ENCODE measurements at places on chromosomes 7 and 10. TPM values are rescaled to one million over a fixed set of nuclear protein-coding genes. Genes with fewer than 3 reads are reported as not detected.

DNA sequence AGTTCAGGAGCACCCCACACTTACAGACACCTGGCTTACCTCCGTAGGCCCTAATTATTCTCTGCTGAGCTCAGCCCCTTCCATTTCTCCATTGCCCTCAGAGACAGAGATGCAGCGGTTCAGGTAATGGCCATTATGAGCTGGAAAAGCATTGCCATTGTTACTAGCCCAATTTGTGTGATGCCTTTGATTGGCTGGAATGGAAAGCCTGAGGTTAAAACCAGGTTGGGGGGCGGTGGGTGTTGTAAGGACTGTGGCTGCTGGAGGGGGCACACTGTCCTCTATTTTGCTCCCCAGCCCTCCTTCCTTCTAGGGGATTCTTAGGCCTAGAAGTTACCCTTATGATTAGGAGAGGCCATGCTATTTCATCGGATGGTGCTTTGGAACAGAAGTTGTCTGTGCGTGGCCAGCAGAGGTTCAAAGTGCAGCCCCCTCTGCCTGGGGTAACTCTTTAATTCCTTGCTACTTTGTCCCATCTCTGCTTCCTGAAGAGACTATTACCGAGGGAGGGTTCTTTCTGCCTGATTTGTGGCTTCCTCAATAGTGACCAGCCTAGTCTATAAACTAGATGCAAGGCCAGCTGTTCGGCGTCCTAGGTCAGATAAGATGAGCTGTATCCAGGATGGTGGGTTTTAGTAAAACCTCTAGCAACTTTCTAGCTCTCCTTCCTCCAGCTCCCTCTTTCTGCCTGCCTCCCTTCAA lies 14.2 kb upstream of the ACSL5 start:
- no peak for DNase-seq

The SLC26A3 gene
- not detected for total RNA-seq

DNA sequence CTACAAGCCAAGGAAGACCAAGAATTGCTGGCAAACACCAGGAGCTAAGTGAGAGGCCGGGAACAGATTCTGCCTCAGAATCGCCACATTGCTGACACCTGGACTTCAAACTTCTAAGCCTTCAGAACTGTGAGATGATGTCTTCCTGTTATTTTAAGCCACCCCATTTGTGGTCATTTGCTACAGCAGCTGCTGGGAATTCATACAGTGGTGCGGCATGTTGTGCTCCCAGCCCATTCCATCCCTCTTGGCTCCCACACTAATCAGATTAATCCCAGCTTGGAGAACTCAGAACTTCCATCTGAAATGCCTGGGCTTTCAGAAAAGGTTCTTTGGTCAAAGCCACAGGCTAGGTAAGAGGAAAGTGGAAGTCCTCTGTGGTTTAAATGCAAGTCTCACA lies 24.9 kb downstream of the TCAF1 start:
- no peak for DNase-seq

The GATA3 gene
- total RNA-seq, result 0.83 TPM

- DNase-seq, result no peak
Observed at GRCh38 chr10:121081306-121081705, 230.1 kb downstream of the WDR11 start.

The PRSS1 gene
- total RNA-seq, result not detected

DNA sequence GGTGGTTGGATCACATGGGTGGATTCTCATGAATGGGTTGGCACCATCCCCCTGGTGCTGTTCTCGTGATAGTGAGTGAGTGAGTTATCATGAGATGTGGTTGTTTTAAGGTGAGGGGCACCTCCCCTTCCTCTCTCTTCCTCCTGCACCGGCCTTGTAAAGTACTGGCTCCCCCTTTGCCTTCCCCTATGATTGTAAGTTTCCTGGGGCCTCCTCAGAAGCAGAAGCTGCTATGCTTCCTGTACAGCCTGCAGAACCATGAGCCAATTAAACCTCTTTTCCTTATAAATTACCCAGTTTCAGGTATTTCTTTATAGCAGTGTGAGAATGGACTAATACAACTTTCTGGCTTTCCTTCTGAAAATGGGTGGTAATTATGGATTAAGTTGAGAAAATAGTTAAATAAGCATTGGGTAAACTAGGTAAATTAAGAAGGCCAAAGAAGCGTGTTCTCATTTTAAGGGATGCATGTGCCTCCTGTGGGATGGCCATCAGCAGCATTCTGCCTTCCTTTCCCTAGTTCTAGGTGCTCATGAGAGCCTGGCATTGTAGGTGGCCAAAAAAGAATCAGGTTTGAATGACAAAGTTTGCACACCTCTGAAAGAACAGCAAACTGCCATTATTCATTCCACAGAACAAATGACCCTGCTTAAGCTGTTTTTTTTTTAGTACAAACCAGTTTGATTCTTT lies 241.4 kb upstream of the CCDC6 start:
- no peak for DNase-seq

DNA sequence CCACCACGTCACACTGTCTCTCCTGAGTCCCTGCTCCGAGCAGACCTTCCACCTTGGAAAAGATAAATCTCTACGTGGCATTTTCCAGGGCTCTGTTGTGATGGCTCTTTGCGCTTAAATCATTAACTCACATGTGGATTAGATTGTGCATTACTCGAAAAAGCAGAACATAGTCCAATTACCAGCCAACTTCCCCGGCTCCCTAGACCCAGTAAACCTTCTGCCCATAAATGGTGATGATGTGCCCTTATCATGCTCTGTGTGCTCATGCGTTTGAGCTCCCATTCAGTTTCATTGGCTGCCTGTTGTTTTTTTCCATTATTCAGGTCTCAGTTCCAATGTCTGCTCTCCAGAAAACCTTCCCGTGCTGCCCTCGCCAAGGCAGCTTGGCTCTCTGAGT lies 471.2 kb downstream of the GLRX3 start:
- no peak for DNase-seq

The CYP2C19 gene
- 0.11 TPM for total RNA-seq

GRCh38 chr10:60717852-60718251 lies 60.4 kb upstream of the CDK1 start:
- DNase-seq, result no peak

- DNase-seq, result no peak
Observed at GRCh38 chr7:134444961-134445315, 14.0 kb downstream of the AKR1B1 start.

DNA sequence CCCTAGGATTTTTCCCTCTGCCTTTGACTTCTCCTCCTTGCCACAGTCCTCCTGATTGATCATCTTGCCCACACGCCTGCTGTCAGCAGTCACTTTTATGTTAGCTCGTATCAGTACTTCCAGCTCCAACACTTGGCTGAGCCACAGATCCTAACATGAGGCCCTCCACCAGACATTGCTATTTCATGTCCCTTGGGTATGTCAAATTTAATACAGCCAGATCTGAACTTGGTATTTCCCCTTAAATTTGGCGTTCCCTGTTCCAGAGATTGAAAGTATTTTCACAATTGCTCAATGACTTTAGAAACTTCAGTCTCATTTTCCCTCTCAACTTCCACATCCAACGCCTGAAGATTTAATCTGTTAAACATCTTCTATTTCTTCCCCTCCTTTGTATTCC lies 140.4 kb downstream of the RNLS start:
- DNase-seq, result no peak

- DNase-seq, result no peak
Observed at GRCh38 chr7:94344826-94345225, 49.9 kb upstream of the COL1A2 start.

DNA sequence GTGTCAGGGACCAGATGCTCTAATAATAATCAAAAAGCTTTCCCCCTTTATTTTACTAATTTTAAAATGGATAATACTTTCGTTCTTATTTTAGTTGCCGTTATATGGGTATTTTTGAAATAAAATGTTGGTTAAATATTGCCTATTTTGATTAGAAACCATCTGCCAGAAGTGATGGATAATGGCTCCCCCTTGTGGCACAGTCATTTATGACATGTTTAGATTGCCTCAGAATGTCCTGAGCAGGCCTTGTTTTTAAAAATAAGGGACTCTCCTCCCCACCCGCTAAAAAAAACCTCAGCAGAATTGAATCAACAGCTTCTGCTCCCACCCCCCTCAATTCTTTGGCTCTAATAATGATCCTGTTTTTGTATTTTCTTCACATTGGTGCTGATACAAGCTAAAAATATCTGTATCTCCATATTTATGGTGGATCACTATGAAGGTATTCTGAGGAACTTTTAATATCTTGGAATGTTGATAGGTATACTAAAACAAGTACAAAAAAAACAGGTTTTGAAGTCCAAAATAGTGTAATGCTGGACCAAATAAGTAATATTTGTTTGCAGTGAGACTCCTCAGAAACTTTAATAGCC lies 38.8 kb downstream of the TMEM60 start:
- no peak for DNase-seq

The FKBP6 gene
- not detected for total RNA-seq

The SEMA3D gene
- total RNA-seq, result 1.1 TPM

The CACNA2D1 gene
- 38.5 TPM for total RNA-seq

- DNase-seq, result peak; percentile 71
Observed at GRCh38 chr10:103433858-103434257, 18.3 kb downstream of the CALHM2 start.

GRCh38 chr10:84469470-84469869 lies 141.1 kb downstream of the CCSER2 start:
- DNase-seq, result no peak

The VSTM4 gene
- 22.4 TPM for total RNA-seq

DNA sequence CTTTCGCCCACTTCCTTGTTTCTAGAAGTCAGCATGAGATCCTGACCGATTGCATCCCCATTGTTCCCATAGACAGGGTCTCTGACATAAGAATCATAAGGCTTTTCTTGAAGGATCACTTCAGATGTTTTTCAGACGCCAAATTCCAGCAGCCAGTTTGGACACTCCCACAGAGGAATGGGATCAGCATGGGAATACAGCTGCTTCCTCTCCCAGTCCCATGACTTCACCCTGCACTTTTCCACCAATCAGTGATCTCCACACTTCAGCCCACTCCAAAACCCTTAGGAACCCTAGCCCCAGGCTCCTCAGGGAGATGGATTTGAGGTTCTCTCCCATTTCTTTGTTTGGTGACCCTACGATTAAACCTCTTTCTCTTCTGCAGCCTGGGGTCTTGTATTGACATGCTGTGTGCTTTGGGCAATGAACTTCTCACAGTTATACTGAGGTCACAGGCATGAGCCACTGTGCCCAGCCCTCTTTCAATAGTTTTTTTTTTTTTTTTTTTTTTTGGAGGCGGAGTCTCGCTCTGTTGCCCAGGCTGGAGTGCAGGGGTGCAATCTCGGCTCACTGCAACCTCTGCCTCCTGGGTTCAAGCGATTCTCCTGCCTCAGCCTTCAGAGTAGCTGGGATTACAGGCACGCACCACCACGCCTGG lies 52.8 kb upstream of the CHST3 start:
- DNase-seq, result no peak

The IFIT1B gene
- not detected for total RNA-seq

- no peak for DNase-seq
Observed at GRCh38 chr10:44566786-44567185, 181.9 kb upstream of the CXCL12 start.

Measured in Right ventricle myocardium superior (tissue), 1 donor.